ENCODE measurements at places on chromosomes 1 and 21.

DNA sequence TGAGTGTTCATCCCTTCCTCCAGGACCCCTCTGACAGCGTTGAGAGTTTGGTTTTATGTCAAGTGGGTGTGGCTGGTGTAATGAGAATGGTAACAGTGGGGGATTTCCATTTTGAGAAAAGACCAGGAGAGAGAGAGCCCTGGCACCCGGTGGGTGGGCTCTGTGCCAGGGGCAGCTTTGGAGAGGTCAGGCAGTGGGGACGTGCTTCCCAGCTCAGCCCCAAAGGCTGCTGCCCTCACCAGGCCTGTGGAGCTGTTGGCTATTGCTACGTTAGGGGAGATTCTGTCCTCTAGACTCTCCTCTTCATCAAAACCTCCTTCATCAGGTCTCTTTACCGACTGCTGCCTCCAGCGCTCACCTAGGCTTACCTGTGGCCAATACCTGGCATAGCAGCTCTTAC, 176.3 kb downstream of the PTPRU start:
- no peak for DNase-seq

DNA sequence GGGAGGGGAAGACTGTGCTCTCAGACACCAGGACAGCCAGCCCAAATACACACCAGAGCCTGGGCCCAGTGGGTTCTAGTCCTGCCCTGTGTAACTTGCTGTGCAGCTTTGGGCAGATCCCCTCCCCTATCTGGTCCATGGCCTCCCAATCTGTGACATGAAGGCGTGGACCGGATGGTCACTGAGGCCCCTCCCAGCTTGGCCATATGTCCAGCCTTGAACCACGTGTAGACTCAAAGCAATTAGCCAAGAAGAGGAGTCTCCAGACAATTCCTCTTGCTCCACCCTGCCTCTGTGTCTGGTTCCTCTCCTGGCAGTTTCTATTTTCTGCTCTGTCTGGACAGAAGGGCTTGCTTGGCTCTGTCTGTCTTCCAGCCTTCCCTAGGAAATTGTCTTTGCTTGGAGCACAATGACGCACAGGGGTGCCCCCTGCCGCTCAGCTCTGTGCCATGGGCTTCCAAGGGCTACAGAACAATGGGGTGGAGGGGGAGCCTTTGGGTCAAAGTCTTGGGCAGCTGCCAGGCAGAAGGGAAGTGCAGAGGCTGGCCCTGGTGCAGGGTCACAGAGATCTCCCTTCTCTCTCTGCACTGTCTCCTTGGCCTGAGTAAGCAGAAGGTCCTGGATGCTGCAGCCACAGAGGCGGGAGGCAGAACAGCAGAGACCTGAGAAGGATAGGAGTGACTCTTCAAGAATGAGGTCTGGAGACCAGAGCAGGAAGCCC, 66.1 kb downstream of the TENT5C start:
- no peak for DNase-seq

GRCh38 chr1:75811211-75811981, 14.7 kb downstream of the MSH4 start:
- DNase-seq, result no peak

- DNase-seq, result no peak
These were observed 25.1 kb downstream of the CNN3 start for GRCh38 chr1:94901841-94902240.

- DNase-seq, result no peak
These were observed 28.1 kb upstream of the WASF2 start for GRCh38 chr1:27517907-27518718.

DNA sequence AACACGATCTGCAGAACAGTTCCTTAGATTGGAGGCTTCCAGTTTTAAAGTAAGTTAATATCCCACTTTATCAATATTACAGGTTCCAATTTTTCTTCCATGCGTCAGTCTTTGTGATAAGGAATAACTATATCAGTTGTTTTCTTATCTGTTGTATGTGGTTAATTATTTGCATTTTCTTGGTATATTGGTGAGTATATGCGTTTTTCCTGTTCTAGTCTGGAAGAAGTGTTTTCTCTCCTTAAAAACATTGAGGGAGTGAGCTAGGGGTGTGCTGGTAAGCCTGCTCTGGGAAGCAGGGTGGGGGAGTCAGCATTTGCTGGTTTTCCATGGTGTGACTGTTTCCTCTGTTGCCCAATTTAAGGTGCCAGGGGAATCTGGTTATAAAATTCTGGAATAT, 50.2 kb upstream of the KIF1B start:
- DNase-seq, result no peak

GRCh38 chr21:33492571-33492970, 1.1 kb upstream of the DNAJC28 start:
- no peak for DNase-seq

GRCh38 chr1:160577671-160578070, 1.6 kb downstream of the CD84 start:
- DNase-seq, result no peak

- no peak for DNase-seq
These were observed 100.6 kb downstream of the DISC1 start for GRCh38 chr1:231727171-231727570.

- DNase-seq, result no peak
These were observed 81.5 kb upstream of the MROH9 start for GRCh38 chr1:170853867-170854266.

- no peak for DNase-seq
These were observed 371.8 kb downstream of the HHAT start for GRCh38 chr1:210700511-210700910.

DNA sequence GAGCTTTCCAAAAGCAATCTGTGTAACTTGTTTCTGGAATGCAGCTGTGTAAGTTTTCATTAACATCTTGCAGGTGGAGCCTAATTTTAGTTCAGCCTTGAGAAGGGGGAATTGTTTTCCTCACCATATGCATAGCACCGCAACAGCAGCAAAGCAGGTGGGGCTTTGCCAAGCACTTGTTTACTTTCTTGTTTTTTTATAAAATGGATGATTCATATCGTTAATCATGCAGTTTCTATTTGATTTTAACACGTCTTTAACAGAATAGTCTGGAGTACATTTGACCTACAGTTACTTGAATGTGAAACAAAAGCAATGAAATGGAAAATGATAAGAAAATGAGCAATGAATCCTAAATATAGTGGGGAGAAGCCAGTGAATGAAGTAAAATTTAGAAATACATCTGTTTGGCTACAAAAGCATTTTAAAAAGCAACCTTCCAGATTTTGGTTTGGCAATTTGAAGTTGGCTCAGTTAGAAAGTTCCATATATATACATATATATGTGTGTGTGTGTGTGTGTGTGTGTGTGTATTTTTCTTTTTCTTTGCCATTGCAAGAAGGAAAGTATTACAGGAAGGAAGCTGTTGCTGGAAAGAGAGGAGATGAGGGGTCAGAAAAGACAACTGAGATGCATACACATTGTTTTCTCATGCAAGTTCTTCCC, 119.0 kb upstream of the ADGRL2 start:
- no peak for DNase-seq

- no peak for DNase-seq
These were observed 729 bp downstream of the NADK start for GRCh38 chr1:1777583-1777899.

GRCh38 chr1:114082867-114083585, 70.6 kb downstream of the SYT6 start:
- no peak for DNase-seq

DNA sequence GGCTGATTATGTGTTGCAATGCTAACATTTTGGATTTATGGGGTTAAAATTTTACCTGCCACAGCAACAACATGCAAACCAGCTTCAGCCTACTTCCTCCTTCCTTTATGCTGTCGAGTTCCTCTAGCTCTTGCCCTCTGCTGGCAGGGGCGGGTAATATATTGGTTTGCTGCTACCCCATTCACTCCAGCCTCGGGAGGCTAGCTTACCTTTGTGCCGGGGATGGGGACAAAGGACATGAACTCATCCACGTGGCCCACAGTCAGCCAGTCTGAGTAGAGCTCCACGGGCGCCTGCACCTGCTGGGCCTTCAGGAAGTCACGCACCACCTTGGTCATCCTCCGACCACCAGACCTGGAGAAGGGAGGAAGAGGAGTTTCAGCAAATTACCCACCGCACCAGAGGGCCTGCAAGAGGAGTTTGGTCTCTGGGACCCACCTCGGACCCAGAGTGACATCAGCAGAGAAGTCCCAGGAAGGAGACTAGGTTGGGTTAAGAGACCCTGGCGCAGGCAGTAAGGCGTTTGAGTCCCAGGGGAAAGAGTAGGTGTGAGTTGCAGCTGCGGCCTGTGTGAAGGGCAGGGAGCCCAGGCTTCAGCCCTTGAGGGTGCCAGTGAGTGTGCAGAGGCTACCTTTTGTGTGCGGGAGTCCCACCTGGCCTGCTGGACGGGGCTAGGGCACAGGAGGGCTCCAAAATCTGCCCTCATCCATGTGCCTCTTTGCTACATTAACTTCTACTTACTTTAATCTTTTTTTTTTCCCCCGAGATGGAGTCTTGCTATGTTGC, 21.8 kb upstream of the SDHB start:
- DNase-seq, result no peak

DNA sequence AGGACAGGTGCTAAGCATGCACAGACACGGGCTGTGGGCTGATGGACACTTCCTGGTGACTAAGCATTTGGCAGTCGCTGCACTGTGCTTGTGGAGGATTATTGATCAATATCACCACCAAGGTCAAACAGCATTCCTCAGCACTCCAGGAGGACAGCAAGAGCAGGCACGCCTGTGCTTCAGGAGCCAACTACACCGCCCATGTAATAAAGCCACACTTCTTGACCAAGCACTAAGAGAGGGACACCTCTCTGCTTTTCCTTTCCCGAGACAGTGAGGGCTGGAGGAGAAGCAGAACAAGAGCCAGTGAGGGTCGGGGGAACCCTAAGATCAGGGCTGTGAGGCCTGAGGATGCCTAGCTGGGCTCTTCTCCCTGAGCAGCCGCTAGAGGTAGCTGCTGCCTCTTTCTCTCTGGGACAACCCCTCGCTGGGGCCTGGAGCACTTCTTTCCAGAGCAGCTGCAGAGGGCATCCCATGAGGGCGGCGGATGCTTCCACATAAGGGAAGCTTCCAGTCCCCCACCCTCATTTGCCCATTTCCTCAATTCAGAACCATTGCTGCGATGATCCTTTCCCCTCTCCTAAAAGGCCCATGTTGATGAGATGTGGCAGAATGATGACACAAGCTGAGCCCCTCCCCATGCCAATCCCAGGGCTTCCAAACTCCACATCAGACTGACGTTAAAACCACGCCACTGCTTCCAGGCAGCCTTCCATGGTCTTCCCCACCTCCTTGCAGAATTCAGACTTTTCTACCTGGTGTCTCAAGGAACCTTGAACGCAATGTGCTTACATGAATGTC, 19.1 kb downstream of the RAB7B start:
- DNase-seq, result no peak

- DNase-seq, result no peak
These were observed 48.0 kb upstream of the NEK7 start for GRCh38 chr1:198108636-198109370.

DNA sequence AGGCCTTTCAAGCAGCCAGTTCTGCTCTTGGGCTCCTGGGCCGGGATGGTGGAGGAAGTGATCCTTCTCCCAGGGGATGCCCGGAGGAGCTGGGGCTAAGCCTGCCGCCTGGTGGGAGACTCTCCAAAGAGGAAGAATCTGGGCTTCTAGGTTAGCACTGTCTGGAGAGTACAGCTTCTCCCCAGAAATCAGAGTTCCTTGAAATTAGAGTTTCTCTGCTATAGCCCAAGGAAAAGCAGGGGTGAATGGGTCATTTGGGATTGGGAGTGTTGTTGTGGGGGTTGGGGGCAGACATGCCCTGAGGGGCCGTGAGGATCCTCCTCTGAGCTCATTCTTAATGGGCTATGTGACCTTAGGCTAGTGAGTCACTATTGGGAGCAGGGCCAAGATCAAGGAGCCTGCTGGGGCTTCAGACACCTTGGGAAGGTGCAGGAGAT, 6.5 kb downstream of the LGR6 start:
- DNase-seq, result no peak

GRCh38 chr1:197367627-197368026, 99.6 kb downstream of the CRB1 start:
- no peak for DNase-seq

GRCh38 chr1:175842550-175842949, 99.2 kb upstream of the TNR start:
- no peak for DNase-seq

- no peak for DNase-seq
These were observed 40.5 kb downstream of the STPG1 start for GRCh38 chr1:24373044-24373443.

GRCh38 chr21:46226146-46226545, 2.4 kb downstream of the LSS start:
- no peak for DNase-seq

GRCh38 chr1:93051961-93052360, 27.1 kb upstream of the MTF2 start:
- no peak for DNase-seq

GRCh38 chr21:41707231-41707959, 59.5 kb downstream of the RIPK4 start:
- no peak for DNase-seq

All from CD4-positive, alpha-beta T cell treated with Interleukin-6 at 100 ng/mL for 8 hours (primary cell).